ENCODE measurements at places on chromosomes 5 and 9. TPM values are rescaled to one million over a fixed set of nuclear protein-coding genes. Genes with fewer than 3 reads are reported as not detected.

IRX1 gene
- not detected for total RNA-seq

GRCh38 chr9:126874546-126875314 lies 14.3 kb downstream of the ZBTB34 start:
- no peaks in the 10 kb centered on the region for H3K27me3 ChIP-seq
- peaks cover 12% of the 10 kb centered on the region for H3K36me3 ChIP-seq
- no peak for DNase-seq
- no peak overlapping the region for H3K4me3 ChIP-seq

- H3K27ac ChIP-seq, result no peak overlapping the region
- DNase-seq, result no peak
- H3K27me3 ChIP-seq, result peaks cover 17% of the 10 kb centered on the region
- H3K4me1 ChIP-seq, result peaks cover 7% of the 10 kb centered on the region
These were observed 815 bp downstream of the PDZD2 start for GRCh38 chr5:31639481-31640411.

- no peak overlapping the region for H3K27ac ChIP-seq
- no peaks in the 10 kb centered on the region for H3K27me3 ChIP-seq
- no peak for DNase-seq
- no peak overlapping the region for H3K4me3 ChIP-seq
These were observed 713.4 kb upstream of the ACO1 start for GRCh38 chr9:31671011-31671410.

FRRS1L gene
- not detected for total RNA-seq

TRIM36 gene
- total RNA-seq, result 0.24 TPM

- no peak overlapping the region for H3K4me3 ChIP-seq
- peaks cover 25% of the 10 kb centered on the region for H3K27me3 ChIP-seq
These were observed 65.4 kb upstream of the ARAP3 start for GRCh38 chr5:141747152-141748141.

- no peak overlapping the region for H3K4me3 ChIP-seq
- H3K27ac ChIP-seq, result no peak overlapping the region
- H3K27me3 ChIP-seq, result peaks cover under 1% of the 10 kb centered on the region
- no peak for DNase-seq
- no peaks in the 10 kb centered on the region for H3K4me1 ChIP-seq
These were observed 174.7 kb upstream of the FBXL17 start for GRCh38 chr5:108556441-108557145.

ADGRD2 gene
- total RNA-seq, result not detected

- H3K4me3 ChIP-seq, result no peak overlapping the region
- no peaks in the 10 kb centered on the region for H3K27me3 ChIP-seq
- H3K4me1 ChIP-seq, result no peaks in the 10 kb centered on the region
- H3K27ac ChIP-seq, result no peak overlapping the region
These were observed 31.9 kb upstream of the SPARC start for GRCh38 chr5:151718646-151719045.

TNFSF15 gene
- total RNA-seq, result 1.1 TPM

DNA sequence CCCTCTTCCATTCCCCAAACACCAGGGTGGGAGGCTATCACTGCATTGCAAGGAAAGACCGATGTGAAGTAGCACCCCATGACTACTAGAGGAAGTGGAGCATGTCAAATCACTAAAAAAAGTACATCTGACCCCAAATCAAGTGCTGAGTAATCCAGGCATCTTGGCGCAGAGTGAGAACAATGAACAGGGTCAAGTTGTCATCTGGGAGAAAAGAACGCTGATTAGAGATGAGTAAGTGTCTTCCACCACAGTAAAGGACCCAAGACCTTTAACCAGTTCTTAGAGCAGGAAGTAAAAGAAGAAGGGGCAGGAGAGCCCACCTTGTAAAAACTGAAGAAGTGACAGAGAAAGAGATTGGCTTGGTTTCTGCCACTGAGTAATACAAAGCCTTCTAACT lies 75.0 kb upstream of the RAD23B start:
- no peak for DNase-seq
- no peak overlapping the region for H3K4me3 ChIP-seq
- H3K4me1 ChIP-seq, result peaks cover 5% of the 10 kb centered on the region
- no peaks in the 10 kb centered on the region for H3K36me3 ChIP-seq

SPINK7 gene
- total RNA-seq, result not detected

PCDHGA5 gene
- 0.11 TPM for total RNA-seq

GRCh38 chr9:80218328-80218727 lies 646.6 kb downstream of the TLE4 start:
- no peak for DNase-seq
- no peaks in the 10 kb centered on the region for H3K4me1 ChIP-seq
- H3K36me3 ChIP-seq, result no peaks in the 10 kb centered on the region
- H3K4me3 ChIP-seq, result no peak overlapping the region

DNA sequence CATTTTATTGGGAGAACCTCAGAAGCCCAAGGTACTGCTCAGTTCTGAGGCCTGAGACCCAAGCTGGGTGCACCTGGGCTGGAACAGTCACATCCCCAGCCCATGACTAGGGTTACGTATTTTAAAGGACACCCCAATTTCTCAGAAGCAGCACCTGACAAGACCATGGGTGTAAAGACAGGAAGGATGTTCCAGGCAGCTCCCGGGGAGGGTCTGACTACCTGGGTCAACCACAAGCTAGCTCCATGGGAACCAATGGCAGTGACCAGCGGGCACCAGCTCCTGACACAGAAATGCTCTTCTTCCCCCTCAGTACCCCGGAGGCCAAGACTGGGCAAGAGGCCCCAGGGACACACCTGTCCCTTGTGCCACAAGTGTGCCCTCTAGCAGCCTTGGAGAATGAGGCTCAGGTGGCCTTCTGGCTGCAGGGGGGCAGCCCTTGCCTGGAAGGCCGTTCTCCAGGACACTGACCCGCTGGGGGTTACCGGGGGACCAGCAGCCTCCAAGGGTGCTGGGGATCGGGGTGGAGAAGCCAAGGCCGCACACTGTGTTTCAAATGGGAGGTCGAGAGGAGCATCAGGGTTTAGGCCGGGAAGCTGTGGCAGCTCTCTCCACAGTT lies 52.6 kb downstream of the IPPK start:
- no peaks in the 10 kb centered on the region for H3K27me3 ChIP-seq
- H3K36me3 ChIP-seq, result peaks cover 45% of the 10 kb centered on the region
- no peaks in the 10 kb centered on the region for H3K4me1 ChIP-seq

- H3K4me1 ChIP-seq, result peaks cover 33% of the 10 kb centered on the region
- DNase-seq, result no peak
- no peak overlapping the region for H3K27ac ChIP-seq
- H3K27me3 ChIP-seq, result no peaks in the 10 kb centered on the region
- no peak overlapping the region for H3K4me3 ChIP-seq
These were observed 26.9 kb downstream of the PPP3R2 start for GRCh38 chr9:101567725-101568350.

DNA sequence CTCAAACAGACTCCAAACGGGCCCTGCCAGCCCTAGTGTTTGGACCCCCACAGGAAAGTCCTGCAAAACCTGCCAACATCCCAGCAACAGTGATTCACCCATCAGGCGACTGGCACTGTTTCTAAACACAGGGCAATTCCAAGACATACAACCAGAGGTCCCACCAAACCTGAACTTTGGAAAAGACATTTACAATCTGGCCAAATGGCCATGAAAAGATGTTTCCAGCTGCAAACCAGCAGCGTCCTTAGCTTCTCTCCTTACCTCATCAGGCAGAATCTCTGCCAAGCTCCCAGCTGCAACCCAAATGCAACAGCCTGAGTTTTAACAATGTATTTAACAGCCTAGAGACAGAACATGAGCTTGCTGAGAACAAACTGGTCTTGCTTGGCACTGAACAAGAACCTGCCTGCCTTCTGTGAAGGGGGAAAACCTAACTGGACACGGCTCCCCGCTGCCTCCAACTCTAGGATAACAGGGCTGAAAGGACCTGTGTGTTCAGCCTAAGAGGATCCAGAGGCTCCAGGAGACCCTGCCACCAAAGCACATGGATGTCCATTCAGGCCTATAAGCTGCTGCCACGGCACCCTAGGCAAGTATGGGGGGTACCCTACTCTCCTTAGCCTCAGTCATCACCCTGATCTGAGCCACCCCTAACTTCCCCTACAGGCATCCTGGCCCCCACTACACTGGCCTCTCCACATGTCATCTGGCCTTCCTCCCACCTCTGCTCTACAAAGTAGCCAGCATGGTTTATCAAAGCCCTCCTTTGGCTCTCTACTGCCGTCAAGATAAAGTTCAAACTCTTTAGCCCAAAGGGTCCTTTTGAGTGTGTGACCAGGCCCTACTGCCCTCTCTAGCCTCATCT lies 5.6 kb downstream of the P4HA2 start:
- H3K4me3 ChIP-seq, result no peak overlapping the region
- peaks cover 2% of the 10 kb centered on the region for H3K36me3 ChIP-seq
- no peak overlapping the region for H3K27ac ChIP-seq
- DNase-seq, result no peak
- H3K4me1 ChIP-seq, result peaks cover 8% of the 10 kb centered on the region

DNA sequence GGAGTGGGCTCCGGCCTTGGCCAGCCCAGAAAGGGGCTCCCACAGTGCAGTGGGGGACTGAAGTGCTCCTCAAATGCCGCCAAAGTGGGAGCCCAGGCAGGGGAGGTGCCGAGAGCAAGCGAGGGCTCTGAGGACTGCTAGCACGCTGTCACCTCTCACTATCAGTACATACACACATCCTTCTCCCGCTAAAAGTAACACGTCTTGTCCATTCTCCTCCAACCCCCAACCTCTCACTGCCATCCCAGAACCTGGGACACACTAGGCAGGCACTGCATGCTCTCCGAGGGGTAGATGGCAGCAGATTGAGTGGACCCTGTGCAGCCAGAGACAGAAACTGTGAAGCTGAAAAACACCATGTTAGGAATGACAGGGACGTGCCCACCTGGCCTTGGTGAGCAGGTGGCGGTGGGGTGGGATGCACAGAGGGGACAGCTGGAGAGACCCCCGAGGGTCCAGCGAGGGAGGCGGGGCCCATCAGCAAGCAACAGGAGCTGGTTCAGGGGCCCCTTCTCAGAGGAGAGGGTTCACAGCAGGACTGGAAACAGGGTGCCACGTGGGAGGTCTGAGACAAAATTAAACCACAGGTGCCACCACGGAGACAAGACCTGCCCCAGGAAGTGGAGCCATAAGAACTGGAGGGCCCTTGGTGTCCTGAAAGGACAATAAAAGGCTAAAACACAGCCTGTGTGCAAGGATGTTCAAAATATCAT lies 16.9 kb downstream of the SEMA4D start:
- peaks cover 93% of the 10 kb centered on the region for H3K4me1 ChIP-seq
- DNase-seq, result peak; percentile 64
- H3K27me3 ChIP-seq, result no peaks in the 10 kb centered on the region
- H3K36me3 ChIP-seq, result peaks cover 86% of the 10 kb centered on the region
- H3K27ac ChIP-seq, result peak overlapping the region; percentile 96

DNA sequence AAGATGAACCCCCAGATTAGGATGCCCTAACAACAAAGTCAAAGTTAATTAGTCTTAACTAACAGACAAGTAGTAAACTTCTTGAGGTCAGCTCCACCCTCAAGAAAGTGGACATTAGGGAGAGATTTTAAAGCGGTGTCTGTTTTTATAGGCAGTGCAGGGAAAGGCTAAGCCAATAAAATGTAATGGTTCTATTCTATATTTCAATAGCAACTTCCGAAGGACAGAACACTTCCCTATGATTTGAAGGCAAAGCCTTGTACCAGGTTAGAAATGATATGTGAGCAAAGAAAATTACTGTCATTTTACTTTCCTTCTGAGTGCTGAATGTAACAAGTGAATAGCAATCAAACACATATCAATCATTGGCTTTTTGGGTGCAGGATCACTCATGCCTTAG lies 455.2 kb downstream of the ISL1 start:
- DNase-seq, result no peak
- no peaks in the 10 kb centered on the region for H3K36me3 ChIP-seq
- H3K27me3 ChIP-seq, result no peaks in the 10 kb centered on the region
- no peaks in the 10 kb centered on the region for H3K4me1 ChIP-seq
- H3K4me3 ChIP-seq, result no peak overlapping the region

DNA sequence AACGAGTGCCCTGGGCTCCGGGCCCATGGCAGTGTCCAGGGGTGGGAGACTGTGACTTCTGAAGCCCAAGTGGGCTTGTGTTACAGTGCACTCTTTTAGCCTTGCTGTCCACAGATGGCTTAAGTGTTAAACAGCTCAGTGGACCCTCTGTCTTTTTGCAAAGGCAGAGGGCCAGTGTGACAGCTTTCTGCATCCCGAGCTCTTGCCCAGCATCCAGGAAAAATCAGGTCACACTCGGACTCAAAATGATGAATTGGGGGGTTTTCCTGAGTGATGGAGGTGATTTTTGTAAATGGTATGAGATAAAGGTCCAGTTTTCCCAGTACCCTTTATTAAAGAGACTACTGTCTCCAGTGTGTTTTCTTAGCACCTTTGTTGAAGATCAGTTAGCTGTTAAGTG lies 321.3 kb upstream of the GRAMD2B start:
- H3K36me3 ChIP-seq, result no peaks in the 10 kb centered on the region
- no peak overlapping the region for H3K4me3 ChIP-seq
- H3K4me1 ChIP-seq, result no peaks in the 10 kb centered on the region
- no peaks in the 10 kb centered on the region for H3K27me3 ChIP-seq

- H3K4me1 ChIP-seq, result no peaks in the 10 kb centered on the region
- no peaks in the 10 kb centered on the region for H3K36me3 ChIP-seq
- no peaks in the 10 kb centered on the region for H3K27me3 ChIP-seq
- H3K4me3 ChIP-seq, result no peak overlapping the region
- H3K27ac ChIP-seq, result no peak overlapping the region
These were observed 18.2 kb downstream of the C9orf152 start for GRCh38 chr9:110189559-110190320.

Measured in activated CD8-positive, alpha-beta T cell treated with anti-CD3 and anti-CD28 coated beads, Interleukin-2, amount 10 ng/mL, durations not matched to agents 7 days and 5 days (primary cell).